ENCODE measurements at places on chromosomes 7 and 10. TPM values are rescaled to one million over a fixed set of nuclear protein-coding genes. Genes with fewer than 3 reads are reported as not detected.

GRCh38 chr10:127374901-127375300 lies 174.2 kb upstream of the NPS start:
- H3K4me1 ChIP-seq = no peaks in the 10 kb centered on the region
- H3K27ac ChIP-seq = peak overlapping the region; percentile 28
- H3K27me3 ChIP-seq = no peaks in the 10 kb centered on the region
- DNase-seq = no peak
- peaks cover 21% of the 10 kb centered on the region for H3K36me3 ChIP-seq
- no peak overlapping the region for H3K4me3 ChIP-seq

DNA sequence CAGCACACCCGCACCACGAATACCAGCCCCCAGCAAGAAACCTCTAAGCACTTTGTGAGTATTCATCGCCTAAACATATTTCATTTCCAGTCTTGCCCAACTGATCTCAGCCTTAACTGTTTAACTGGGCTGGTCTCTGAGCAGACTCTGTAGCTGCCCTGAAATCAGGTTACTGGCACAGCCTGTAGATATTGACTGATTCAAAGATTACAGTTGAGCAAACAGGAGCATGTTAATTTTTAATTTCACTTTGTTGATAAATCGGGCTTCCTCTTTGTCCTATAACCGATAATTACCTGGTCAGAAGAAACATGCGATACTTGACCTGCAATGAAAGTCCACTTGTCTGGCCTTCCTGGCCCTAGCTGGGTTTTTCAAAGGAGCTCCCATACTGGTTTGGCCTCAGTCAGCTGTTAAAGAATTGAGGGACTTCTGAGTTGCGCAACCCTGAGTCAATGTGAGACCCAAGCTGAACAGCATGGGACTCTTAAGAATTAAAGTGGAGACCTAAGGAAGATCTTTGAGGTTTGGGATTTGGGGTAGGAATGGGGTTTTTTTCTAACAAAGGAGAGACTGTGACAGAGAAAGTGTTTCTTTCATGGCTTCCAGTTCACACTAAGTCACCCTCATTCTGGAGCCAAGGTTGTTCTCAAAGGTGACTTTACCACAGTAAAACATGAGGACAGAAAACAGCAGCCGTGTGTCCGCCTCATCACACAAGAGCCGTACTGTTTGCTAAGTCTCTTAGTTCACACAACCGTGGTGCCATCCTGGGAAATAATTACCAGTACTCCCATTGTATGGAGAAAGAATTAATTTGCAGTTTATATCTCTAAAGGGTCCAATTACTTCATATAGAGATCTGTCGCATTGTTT lies 75.9 kb downstream of the PPP1R3C start:
- no peak overlapping the region for H3K4me3 ChIP-seq
- peak overlapping the region; percentile 38 for H3K27ac ChIP-seq
- DNase-seq = no peak
- H3K36me3 ChIP-seq = no peaks in the 10 kb centered on the region

GRCh38 chr7:21923658-21924057 lies 22.0 kb downstream of the CDCA7L start:
- no peak overlapping the region for H3K4me3 ChIP-seq
- no peak overlapping the region for H3K27ac ChIP-seq
- H3K27me3 ChIP-seq = no peaks in the 10 kb centered on the region
- DNase-seq = no peak
- H3K36me3 ChIP-seq = peaks cover 5% of the 10 kb centered on the region
- H3K4me1 ChIP-seq = peaks cover 3% of the 10 kb centered on the region

DNA sequence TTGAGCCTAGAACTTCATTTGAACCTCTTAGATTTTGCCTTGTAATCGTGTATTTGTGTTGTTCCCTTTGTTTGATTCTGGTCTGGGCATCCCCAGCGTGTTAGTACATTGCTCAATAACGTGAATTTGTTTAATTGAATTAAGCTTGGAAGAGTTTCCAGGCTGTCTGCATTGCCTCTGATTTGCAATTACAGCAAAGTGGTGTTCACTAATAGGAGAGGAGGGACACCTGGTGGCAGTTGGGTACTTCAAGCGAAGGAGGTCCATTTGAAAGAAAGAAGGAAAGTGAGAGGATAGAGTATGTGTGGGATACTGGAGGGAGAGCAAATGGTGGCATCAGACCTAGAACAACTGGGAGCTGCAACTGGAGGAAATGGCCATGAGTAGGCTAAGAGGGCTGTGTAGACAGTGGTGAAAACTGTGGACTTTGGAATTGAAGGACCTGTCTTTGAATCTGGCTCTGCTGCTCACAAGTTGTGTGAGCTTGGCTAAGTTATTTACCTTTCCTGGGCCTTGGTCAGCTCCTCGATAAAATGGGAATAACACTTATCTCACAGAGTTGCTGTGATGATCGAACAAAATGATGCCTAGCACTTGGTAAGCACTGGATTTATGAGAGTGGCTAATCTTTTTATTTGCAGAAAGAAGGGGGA lies 15.1 kb downstream of the LSMEM1 start:
- H3K36me3 ChIP-seq = peaks cover 2% of the 10 kb centered on the region
- DNase-seq = no peak
- no peak overlapping the region for H3K4me3 ChIP-seq
- peaks cover 2% of the 10 kb centered on the region for H3K27me3 ChIP-seq

GRCh38 chr10:57145548-57145947 lies 784.5 kb upstream of the ZWINT start:
- no peak overlapping the region for H3K4me3 ChIP-seq
- no peak overlapping the region for H3K27ac ChIP-seq
- DNase-seq = no peak

DNA sequence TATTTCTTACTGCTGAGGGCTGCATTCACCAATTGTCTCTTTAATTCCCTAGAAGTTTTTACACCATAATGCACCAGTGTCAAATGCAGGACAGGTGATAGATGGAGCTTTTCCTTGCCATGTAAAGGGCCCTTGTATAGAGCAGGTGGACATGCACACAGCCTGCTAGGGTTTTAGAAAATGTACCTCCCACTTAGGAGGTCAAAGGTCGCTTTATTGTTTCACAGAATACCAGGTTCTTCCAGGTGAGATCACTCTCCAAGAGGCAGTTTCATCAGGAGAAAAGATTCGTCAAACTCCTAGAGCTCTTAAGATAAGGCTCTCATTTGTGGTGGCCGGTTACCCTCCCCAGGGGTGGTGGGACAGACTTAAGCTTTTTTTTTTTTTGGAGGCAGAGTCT lies 215.8 kb downstream of the PHTF2 start:
- no peak for DNase-seq
- no peaks in the 10 kb centered on the region for H3K36me3 ChIP-seq
- H3K4me3 ChIP-seq = no peak overlapping the region
- peaks cover 6% of the 10 kb centered on the region for H3K27me3 ChIP-seq

- no peak overlapping the region for H3K4me3 ChIP-seq
- H3K36me3 ChIP-seq = no peaks in the 10 kb centered on the region
- H3K27me3 ChIP-seq = no peaks in the 10 kb centered on the region
- H3K27ac ChIP-seq = no peak overlapping the region
Measured at GRCh38 chr10:107747851-107748250, 583.3 kb upstream of the SORCS1 start.

DNA sequence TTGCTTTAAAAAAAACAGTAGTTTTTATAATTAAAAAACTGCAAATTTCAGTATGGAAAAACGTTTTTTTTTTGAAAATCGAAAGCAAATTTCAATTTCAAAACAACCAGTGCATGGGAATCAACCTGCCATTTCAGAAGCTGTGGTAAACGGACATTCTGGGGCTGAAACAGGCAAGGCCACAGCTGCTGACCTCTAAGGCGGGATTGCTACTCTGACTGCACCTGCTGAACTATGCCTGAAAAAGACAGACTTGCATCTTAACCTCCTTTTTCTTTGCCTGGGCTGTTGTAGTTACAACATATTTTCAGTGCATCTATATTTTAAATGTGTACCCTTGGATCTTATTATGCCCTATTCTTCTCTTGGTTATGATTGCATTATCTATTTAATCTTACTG lies 303.0 kb upstream of the SP8 start:
- H3K4me3 ChIP-seq = no peak overlapping the region
- DNase-seq = no peak
- no peaks in the 10 kb centered on the region for H3K27me3 ChIP-seq
- H3K27ac ChIP-seq = no peak overlapping the region
- H3K36me3 ChIP-seq = no peaks in the 10 kb centered on the region

GRCh38 chr7:43926798-43927123 lies 525 bp downstream of the UBE2D4 start:
- H3K27me3 ChIP-seq = no peaks in the 10 kb centered on the region
- H3K4me3 ChIP-seq = peak overlapping the region; percentile 71
- peak overlapping the region; percentile 88 for H3K27ac ChIP-seq
- H3K36me3 ChIP-seq = no peaks in the 10 kb centered on the region

DNA sequence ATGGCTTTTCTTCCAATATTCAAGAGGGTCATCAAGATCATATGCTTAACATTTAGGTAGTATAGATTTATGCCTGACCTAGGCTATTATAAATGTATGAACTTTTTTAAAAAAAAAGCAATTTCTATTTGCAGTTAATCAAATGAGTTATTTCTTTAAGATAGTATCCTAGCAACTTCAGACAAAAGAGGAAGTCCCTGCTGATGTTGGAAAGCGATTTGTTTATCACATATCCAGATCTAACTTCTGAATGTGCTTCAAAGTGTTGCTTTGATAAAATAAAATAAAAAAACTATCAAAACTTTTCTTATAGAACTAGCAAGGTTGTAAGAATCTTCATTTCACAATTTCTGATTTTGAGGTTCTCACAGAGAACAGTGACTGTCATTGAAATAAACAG lies 401.9 kb upstream of the PHF14 start:
- no peak overlapping the region for H3K4me3 ChIP-seq
- no peak for DNase-seq
- H3K36me3 ChIP-seq = no peaks in the 10 kb centered on the region

DNA sequence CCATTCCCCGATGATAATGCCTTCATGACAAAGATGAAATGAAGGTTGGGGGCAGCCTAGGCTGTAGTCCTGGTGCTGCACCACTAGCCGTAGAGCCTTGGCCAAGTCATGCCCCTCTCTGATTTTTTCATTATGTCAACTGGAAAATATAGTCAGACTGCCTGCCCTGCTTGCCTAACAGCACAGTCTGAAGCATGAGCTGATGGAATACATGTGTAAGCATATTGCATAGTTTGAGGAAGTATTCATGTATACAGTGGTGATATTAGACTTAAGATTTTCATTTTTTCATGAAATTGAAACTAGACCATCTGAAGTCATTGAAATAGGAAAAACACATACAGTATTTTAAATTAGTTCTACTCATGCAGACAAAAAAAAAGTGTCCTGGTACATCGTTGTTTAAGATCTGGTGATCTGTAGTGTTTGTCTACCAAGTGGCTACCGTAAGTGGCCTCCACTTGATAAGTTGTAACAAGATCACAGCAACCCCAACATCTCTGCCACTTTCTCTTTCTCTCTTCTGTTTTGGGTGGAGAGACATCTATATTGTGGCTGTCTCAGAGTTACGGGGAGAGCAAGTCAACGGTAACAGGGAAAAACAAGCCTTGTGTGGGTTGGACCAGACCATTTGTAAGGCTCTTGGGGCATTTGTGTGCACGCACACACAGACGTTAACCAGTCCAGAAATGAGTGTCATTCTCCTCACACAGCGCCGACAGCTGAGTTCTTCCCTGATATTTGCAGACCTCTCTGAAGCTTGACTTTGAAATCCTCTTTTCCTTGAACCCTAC lies 716.6 kb upstream of the GALNT17 start:
- H3K27ac ChIP-seq = no peak overlapping the region
- H3K4me3 ChIP-seq = no peak overlapping the region
- H3K4me1 ChIP-seq = no peaks in the 10 kb centered on the region
- peaks cover 4% of the 10 kb centered on the region for H3K36me3 ChIP-seq
- no peak for DNase-seq
- H3K27me3 ChIP-seq = no peaks in the 10 kb centered on the region

The GPR141 gene
- total RNA-seq = not detected

The SCIN gene
- 0.65 TPM for total RNA-seq

The GPR15LG gene
- total RNA-seq = not detected

The BHLHA15 gene
- total RNA-seq = 1.2 TPM

The CUBN gene
- total RNA-seq = 0.89 TPM

The MYH16 gene
- not detected for total RNA-seq

The PTN gene
- total RNA-seq = 2.3 TPM

The HSPA12A gene
- total RNA-seq = 6.9 TPM

The ANXA8L1 gene
- 0.27 TPM for total RNA-seq

Measured in chondrocyte (in vitro differentiated cells).